ENCODE measurements at places on chromosomes 1 and 21.
A peak's percentile ranks its signal among the peaks of the same experiment; 100 is the strongest.

DNA sequence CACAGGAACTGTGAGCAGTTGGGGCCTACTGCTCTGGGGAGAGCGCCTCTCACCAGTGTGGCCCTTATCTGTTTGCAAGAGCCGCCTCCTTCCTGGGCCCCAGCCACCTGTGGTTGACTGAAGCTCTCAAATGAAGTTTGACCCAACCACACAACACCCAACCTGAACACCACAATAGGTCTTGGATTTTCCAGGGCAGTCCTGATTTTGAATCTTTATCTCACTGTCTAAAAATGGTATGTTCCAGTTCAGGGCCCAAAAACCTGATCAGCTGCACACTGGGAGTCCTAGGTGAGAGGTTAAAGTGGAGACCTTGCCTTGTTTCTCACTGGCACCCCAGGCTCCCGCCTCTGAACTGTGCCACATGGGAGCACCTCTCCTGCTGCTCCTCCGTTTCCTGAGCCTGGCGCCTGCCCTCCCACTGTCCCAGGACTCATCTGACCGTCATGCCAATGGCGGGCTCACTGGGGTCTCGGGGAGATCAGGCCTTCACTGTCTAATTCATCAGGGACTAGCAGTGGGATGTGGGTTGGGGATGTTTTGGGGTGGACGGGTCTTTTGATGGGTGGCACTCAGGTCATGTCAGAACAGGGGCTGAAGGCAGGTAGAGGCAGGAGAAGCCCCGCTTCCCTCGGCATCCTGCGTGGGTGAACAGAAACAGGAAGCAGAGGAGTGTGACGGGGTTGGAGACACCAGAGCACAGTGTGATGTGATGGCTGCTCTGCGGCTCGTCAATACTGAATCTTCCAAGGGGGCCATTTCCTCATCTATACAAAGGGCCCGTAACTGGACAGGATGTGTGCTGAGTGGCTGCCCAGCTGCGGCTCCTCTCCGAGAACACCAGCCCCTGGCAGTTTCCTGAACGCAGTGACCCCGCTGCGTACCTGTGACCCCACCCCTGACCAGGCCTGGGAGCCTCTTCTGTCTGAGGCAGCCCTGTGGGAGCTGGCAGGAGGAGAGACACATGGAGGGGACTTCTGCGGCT lies 59.6 kb upstream of the ITPKB start:
- DNase-seq, result no peak

- no peak for DNase-seq
These were observed 22.3 kb upstream of the ZZZ3 start for GRCh38 chr1:77704736-77705135.

GRCh38 chr21:37232274-37233018 lies 34.7 kb downstream of the VPS26C start:
- no peak for DNase-seq

GRCh38 chr1:9766759-9767442 lies 56.9 kb downstream of the CLSTN1 start:
- DNase-seq, result no peak

GRCh38 chr21:33951276-33952178 lies 35.9 kb upstream of the ATP5PO start:
- no peak for DNase-seq

DNA sequence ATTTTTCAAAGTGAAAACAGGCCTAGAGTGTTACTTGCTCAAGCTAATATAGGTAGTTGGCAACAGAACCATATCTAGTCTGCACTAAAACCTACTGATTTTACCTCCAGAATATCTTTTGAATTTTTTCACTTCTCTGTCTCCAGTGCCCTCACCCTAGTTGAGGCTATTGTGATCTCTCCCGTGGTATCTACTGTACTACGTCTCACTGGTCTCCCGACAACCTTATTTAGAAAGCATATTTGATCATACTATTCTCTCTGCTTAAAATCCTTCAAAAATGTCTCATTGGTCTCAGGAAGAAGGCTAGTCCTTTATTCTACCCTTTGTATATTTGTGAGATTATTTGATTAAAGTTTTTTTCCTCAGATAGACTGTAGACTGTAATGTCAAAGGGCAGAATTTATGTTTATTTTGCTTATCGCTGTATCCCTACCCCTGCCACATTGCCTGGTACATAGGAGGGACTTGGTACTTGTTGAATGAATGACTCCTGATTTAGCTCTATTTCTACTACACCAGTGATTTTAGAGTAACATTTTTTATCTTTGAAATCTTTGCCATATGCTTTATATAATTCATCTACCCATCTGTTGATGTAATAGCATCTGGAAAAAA lies 135.5 kb upstream of the KIAA1614 start:
- no peak for DNase-seq

DNA sequence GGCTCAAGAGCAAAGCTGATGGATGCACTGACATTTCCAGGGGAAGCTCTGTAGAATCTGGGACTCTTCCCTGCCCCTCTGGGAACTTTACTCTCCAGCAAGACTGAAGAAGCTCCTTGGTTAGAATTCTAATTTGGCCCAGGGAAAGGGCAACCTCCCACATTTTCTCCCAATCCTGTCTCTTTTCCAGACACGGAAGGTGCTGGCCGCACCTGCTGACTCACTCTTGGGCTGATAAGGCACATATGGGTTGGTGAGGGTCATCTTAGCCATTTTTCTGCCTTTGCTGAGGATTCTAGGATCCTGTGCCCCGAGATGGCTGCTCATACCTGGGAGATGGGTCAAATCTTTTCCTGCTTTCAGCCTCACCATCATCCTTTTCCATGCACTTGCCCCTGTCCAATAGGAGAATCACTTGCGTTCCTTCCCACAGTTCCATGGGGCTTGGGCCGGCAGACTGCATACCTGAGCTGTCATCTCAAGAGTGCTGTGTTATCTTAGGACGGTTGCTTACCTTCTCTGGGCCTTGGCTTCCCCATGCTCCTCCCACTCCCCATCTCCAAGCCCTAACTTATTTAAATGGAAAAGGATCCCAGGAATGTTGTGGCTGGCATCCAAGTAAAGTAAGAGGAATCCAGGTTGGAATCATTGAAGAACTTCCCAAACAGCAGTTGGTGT lies 1.3 kb downstream of the TINAGL1 start:
- no peak for DNase-seq

GRCh38 chr21:26195708-26196107 lies 25.1 kb upstream of the APP start:
- DNase-seq, result no peak

GRCh38 chr1:201742955-201743805 lies 85.8 kb upstream of the IPO9 start:
- no peak for DNase-seq

- DNase-seq, result peak; percentile 77
These were observed 183.3 kb downstream of the IGSF21 start for GRCh38 chr1:18290740-18291412.

DNA sequence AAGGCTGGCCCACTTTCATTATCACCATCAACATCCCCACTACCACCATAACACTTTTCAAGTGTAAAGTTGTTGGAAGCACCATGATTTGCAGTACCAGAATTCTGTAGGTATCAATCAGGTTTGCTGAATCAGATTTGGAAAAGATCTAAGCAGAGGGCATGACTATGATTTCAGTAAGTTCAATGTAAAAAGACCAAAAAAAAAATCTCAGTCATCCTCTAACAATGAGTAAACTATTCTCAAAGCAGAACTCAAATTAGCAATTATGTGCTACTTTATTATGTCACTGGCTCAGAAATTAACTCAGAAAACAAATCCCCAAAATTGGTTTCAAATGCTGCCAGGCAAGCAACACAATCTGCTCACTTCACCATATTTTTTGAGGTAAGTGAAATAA lies 187.8 kb upstream of the HP1BP3 start:
- DNase-seq, result no peak

- no peak for DNase-seq
These were observed 26.8 kb upstream of the EPHA8 start for GRCh38 chr1:22536506-22536905.

DNA sequence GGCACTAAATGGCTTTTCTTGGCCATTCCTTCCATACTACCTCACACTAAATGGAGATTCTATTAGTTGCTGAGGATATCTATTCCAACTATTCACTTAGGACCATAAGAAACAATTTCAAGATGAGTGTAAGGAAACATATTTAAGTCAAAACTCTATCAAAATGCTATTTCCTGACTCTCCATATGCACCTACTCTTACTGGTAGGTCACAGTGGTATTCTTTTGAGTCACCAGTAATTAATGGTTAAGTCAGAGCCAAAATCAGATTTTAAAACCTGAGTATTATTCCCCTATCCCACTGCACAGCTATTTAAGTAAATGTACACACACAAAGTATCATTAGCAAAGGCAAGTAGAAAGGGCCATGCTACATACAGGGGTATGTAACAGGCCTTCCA lies 50.3 kb downstream of the ARID4B start:
- DNase-seq, result no peak

DNA sequence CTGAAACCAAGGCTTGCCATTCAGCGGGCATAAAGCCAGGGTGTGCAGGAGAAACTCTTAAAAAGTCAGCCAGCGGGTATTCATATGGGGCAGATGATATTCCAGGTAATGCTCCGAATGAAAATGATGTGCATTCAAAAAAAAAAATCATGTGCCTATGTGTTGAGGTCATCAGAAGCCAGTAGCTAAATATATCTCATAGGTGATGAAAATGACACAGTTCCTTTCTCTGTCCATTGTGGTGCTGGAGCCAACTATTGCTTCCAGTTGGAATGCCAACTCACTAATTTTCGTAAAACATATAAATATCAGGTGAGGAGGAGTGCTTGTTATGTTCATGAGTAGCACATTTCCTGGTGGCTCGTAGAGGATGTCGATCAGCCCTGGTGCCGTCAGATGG lies 23.2 kb downstream of the AJAP1 start:
- DNase-seq, result no peak

DNA sequence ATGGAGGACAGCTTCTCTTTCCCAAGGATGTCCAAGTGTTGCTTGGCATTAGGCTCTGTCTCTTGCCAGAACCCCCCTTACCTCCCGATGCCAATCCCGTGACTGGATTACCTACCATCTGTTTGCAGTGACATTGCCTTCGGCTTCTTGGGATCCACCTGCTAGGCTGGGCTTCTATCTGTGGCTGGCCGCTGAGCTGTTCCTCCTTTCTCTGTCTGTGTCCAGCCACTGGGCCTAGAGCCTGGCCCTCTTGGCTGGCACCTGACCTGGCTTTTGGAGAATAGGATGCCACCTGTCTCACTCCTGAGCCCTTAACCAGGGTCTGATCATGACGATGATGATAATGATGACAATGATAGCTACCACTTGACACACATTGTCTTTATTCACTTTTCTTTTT lies 41.6 kb upstream of the STUM start:
- no peak for DNase-seq

DNA sequence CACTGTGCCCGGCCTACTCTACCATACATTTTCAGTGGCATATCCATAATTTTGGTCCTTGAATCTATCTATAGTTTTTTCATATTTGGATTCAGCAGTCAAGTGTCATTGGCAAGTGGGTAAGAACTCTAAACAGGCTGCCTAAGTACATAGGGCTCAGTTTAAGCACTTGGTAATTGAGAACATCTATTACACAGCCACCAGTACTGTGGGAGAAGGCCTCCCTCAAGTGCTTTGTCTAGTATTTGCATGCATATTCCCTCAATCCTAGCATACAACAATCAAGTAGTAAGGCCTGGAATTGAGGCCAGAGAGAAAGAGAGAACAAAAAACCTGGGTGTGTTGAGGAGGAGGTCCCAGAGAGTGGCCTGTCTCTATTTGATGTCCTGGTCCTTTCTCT lies 325.2 kb downstream of the USP25 start:
- no peak for DNase-seq

GRCh38 chr1:59108481-59109317 lies 188.2 kb upstream of the FGGY start:
- DNase-seq, result no peak

- DNase-seq, result no peak
These were observed 522.7 kb downstream of the NUF2 start for GRCh38 chr1:163844459-163844858.

- DNase-seq, result no peak
These were observed 154.4 kb downstream of the PTPRU start for GRCh38 chr1:29390491-29391361.

- DNase-seq, result no peak
These were observed 574.2 kb upstream of the ADGRL2 start for GRCh38 chr1:81226603-81226928.

- DNase-seq, result no peak
These were observed 2.6 kb downstream of the CHML start for GRCh38 chr1:241637604-241638003.

DNA sequence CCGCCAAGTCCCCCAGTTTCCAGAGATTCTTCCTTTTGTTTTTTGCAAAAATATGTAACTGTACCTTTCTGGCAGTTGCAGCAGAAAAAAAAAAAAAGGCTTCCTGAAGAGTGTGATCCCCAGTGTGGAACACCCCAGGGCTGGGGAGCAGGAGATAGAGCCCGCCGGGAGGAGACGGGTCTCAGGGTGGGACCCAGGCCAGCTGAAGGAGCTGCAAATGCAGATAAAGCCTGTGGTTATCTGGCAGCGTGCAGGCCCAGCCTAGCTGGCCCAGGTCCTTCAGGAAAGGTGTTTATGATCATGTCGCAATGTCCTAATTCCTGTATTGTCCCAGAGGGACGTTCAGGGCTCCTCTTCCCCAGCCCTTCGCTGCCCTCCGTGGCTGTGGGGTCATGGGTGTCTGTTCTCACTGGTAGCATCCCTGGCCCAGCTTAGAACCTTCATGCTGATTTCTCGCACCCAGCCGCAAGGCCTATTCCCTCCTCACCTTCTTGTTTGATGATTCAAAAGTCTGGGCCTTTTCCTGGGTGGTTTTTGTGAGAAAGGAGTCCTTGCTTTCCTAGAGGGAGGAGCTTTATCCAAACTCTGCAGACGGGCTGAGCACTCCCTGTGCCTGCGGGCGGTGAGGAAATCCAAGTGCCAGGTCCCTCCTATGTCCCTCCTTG lies 26.2 kb downstream of the RNF187 start:
- no peak for DNase-seq

DNA sequence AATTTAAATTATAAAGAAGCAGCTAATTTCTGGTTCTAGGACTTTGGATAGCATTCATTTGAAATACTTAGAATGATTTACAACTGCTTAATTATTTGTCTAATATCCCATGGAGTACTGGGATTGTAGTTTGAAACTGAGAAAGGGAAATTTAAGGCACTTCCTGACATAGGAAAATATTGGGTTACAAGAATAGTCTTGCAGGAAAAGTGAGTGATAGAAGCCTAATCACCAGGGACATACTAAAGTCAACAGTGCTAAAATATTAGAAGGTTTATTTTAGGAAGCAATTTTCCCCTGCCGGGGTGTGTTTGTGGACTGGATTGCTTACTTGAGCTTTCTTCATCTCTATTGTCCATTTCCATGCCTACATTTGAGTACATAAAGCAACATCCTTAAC lies 661.6 kb downstream of the ADGRL2 start:
- no peak for DNase-seq

Data from H7 (cell line).